Stimulated activated CD8-positive, alpha-beta memory T cell treated with anti-CD3 and anti-CD28 coated beads, Interleukin-7, amount 100 ng/mL, for 1 hour (primary cell): ENCODE measurements at places on chromosomes 13 and 19.

DNA sequence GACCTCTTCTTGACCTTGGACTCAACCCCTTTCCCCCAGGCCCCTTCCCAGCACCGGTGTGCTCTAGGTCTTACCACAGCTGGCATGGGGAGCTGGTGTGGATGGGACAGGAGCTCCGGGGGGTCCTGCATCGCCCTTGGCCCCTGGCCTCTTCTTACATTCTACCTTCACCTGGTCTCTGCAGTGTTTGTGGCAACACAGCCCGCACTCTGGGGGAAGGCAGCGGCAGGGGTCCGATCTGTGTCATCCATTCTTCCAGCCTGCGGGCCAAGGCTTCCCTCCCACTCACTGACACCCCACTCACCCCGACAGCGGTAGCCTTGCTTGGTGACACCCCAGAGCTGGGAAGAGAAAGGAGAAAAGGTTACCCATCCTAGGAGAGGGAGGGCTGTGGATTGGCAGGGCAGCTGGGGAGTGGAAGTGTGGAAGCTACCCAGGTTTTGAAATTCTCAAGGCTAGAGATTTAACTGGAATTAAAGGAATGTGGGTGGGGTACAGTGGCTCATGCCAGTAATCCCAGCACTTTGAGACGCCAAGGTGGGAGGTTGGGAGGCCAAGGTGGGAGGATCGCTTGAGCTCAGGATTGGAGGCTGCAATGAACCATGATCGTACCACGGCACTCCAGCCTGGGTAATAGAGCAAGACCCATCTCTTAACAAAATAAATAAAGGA lies 8.3 kb downstream of the FAM98C start:
- DNase-seq = no peak

DNA sequence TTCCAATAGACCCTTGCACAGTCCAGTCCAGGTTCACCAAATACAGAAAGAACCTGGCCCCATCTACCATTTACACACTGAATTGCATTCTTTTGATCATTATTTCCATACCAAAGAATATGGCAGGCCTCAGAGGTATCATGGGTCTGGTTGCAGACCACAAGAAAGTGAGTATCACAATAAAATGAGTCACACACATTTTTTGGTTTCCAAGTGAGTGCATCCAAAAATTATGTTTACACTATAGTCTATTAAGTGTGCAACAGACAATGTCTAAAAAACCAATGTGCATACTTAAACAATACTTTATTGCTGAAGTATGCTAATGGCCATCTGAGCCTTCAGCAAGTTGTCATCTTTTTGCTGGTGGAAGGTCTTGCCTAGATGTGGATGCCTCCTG lies 105.3 kb downstream of the SPACA7 start:
- DNase-seq = no peak

DNA sequence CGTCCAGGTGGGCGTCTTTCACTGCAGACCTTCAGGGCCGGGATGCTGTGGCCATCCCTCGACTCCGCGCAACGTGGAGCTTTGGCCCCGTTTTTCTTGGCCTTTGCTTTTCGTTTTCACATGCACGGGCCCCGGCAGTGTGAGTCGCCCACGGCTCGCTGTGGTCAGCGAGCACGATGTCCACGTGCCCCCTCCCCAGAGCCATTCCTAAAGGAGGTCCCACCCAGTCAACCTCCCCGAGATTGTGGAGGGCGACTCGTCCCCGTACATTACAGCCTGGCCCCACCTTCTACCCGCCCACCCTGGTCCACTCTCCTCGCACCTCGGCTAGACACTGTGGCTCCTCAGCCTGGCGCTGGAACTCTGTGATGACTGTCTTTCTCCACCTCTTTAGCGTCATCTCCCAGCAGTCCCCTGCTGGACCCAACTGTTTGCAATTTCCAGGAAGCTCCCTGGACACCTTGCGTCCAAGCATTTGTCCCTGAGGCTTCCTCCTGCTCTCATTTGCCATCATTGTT lies 405 bp downstream of the ZNF446 start:
- DNase-seq = no peak

DNA sequence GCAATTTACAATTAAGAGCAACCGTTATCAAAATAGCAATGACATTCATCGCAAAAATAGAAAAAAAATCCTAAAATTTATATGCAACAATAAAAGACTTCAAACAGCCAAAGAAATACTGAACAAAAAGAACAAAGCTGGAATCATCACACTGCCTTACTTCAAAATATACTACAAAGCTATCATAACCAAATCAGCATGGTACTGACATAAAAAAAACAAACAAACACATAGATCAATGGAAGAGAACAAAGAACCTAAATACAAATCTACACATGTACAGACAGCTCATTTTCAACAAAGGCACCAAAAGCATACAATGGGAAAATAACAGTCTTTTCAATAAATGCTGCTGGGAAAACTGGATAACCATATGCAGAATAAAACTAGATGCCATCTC lies 6.4 kb downstream of the ZNF562 start:
- DNase-seq = no peak

GRCh38 chr13:29936051-29936813 lies 85.8 kb upstream of the UBL3 start:
- no peak for DNase-seq

GRCh38 chr19:32287811-32288227 lies 57.6 kb upstream of the ZNF507 start:
- no peak for DNase-seq

DNA sequence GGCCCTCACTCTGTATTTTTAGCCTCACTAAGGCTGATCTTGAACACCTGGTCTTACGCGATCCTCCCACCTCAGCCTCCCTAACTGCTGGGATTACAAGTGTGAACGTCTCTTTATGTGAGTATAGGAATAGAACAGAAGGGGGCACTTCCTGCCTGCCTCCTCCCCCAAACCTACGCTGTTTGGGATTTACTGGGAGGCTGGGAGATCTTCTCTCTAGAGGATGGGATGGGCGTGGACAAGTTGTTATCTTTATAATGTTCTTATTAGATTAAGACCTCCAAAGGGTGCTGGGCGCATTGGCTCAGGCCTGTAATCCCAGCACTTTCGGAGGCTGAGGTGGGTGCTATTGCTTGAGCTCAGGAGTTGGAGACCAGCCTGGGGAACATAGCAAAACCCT lies 2.9 kb upstream of the CSNK1G2 start:
- DNase-seq = no peak

DNA sequence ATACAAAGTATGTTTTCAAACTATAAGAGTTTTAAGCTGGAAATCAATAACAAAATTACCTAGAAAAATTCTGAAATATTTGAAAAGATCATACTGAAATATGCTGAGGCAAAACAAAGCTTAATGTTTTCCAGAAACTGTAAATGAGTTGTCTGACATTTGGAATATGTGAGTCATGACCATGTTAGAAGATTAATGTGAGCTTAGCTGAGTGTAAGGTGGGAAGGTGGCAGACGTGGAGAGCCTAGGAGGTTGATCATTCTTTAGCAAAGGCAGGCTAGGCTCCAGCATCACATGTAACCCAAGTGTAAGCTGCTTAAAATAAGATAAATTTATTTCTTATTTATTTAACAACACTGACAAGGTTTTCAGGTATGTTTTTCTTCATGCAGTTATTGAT lies 2086.1 kb upstream of the PCDH20 start:
- no peak for DNase-seq

- DNase-seq = no peak
Observed at GRCh38 chr13:97548138-97548537, 114.2 kb downstream of the RAP2A start.

- no peak for DNase-seq
Observed at GRCh38 chr13:109379930-109380329, 406.5 kb downstream of the IRS2 start.

GRCh38 chr13:46492946-46493345 lies 60.0 kb upstream of the LRCH1 start:
- no peak for DNase-seq

- DNase-seq = no peak
Observed at GRCh38 chr19:17076543-17076991, 990 bp downstream of the MYO9B start.

DNA sequence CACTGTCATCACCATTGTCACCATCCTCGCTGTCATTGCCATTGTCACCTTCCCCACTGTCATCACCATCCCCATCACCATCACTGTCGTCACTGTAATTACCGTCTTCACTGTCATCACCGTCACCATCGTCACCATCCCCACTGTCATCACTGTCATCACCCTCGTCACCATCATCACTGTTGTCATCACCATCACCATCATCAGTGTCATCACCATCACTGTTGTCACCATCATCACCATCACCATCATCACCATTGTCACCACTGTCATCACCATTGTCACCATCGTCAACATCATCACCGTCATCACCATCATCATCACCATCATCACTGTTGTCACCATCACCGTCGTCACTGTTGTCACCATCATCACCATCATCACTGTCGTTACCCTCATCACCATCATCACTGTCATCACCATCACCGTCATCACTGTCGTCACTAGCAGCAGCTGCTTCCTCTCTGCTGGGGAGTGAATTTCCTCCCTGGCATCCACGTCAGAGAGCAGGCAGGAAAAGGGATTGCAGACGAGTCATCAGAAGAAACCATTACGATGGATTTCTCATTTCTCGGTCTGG lies 27.3 kb downstream of the TMEM255B start:
- no peak for DNase-seq
